Gastrocnemius medialis (tissue), 4 donors: ENCODE measurements at places on chromosomes 1 and 21. TPM values are rescaled to one million over a fixed set of nuclear protein-coding genes. Genes with fewer than 3 reads are reported as not detected.

The LORICRIN gene
- not detected for total RNA-seq

The AADACL4 gene
- not detected for total RNA-seq

The TCEA3 gene
- 128 TPM for total RNA-seq

The FCMR gene
- total RNA-seq: 10.2 TPM

The RGS16 gene
- not detected for total RNA-seq

The PLXNA2 gene
- total RNA-seq: 12.8 TPM
